ENCODE measurements at places on chromosomes 11 and 22.

DNA sequence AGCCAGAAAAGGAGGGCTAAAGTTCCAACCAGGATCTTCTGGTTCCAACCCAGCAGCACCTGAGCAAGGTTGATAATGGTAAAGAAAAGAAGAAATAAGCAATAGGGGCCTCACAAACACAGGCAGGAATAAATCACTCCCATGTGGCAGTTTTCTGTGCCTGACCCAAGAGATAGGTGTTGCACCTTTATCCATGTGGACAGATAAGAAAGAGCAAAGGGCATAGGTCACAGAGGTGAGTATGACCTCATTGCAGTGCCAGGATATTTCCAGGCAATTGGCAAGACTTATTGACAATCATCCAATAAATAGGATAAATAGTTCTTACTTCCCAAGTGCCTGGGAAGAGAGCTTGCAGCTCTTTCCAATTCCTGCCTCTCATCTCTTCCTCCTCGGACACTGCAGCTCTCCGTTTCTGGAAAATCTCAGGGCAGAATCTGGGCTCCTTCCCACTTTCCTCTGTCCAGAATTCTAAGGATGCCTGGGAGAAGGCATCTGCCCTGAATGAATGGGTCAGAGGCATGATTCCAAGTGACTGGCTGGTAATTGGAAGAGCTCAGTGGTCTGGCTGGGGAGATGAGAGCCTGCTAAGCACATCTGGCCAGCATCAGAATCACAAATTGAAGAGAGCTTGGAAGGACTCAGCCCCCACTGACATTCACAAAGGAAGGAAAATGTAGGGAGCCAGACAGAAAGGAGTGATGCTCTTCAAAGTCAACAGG is 14.5 kb upstream of the LRRC55 start:
- DNase-seq, result no peak

- DNase-seq, result no peak
These were observed 28.4 kb upstream of the SLN start for GRCh38 chr11:107740271-107740670.

GRCh38 chr11:106988151-106989077 is 29.9 kb downstream of the GUCY1A2 start:
- no peak for DNase-seq

DNA sequence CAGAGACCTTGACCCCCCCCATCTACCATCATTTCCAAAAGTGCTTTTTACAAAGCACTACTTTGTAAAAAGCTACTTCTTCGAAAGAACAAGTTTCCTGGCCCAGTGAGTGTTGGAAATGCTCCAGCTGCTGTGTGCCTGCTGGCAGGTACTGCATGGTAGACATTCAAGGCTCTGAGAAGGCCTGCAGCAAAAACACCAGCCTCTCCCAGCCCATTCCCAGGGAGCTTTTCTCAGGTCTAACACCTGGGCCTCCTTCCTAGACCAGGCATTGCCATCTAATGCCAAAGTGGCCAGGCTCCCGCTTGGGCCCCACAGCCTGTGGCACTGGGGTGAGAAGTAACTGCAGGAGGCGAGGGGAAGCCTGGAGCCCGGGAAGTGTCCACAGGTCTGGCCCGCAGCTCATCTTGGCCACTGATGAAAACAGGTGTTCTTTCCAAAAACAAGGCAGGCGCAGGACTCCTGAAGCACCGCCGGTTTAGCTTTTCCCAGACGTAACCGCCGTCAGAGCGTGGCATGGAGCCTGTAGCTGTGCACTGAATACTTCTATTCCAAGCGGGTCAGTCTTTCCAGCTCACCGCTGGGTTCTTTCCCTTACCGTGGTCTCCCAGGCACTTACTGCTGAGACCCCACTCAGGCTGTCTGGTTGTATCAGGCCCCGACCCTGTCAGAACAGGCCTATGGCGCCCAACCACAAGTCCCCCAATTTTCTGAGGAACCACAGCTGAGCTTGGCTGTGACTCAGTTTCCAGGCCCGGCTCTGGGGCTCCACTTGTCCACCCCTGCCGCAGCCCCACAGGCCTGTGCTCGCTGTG is 1.2 kb upstream of the TCIRG1 start:
- DNase-seq, result no peak

DNA sequence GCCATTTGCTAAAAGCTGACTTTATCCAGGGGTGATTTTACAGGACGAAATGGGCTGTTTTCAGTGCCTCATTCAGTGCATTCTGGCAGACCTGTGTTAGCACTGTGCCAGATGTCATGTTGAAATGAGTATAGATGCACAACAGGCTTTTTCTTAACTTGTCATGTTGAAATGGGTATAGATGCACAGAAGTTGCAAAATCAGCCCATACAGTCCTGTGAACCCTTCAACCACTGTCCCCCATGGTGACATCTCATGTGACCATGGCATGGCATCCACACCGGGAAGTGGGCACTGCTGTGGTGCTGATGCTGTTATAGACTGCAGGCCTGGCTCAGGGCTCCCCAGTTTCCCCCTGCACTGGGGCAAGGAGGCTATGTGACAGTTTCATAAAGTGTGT is 2.5 kb downstream of the TALDO1 start:
- no peak for DNase-seq
